ENCODE measurements at places on chromosomes 4 and X.

DNA sequence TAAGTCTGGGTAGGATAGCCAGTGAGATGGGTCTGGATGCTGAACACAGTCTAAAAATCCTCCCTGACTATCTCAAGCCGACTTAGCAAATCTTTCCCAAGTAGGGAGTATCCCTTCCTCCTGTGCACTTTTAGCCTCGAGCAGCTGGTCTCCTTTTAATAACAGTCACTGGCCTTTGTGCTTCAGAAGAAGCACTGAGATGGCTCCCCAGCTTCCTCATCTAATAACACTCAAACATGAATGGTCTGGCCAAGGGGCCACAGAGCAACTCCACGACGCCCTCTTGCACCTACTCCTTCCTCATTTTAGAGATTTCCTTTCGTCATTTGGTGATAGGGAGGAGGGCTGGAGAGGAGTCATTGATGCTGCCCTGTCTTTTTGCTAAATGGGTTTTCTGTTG is 78.8 kb upstream of the TMEM150C start:
- no peak for DNase-seq

GRCh38 chr4:37594099-37594498 is 92.1 kb downstream of the RELL1 start:
- DNase-seq, result no peak

DNA sequence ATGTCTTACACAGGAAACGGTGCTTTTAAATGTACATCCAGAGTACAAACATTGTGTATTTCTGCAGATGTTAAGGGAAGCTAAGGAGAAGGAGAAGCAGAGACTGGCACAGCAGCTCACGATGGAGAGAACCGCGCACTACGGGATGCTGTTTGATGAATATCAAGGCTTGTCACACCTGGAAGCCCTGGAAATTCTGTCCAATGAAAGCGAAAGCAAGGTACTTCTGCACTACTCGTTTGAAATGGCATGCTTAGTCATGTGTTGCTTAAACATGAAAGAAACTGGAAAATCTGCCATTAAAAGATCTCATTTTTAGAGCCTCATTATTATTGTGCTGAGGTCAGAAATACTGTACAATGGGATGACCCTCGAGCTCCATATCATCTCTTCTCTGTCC is 47.2 kb downstream of the FAM114A1 start:
- DNase-seq, result no peak

- DNase-seq, result no peak
Observed at GRCh38 chrX:103730796-103731493, 20.2 kb downstream of the TMEM31 start.

- DNase-seq, result no peak
Observed at GRCh38 chr4:26609391-26609790, 25.5 kb downstream of the TBC1D19 start.

- no peak for DNase-seq
Observed at GRCh38 chr4:184383497-184384055, 90.8 kb downstream of the IRF2 start.

GRCh38 chr4:47741200-47741599 is 96.7 kb downstream of the CORIN start:
- no peak for DNase-seq

DNA sequence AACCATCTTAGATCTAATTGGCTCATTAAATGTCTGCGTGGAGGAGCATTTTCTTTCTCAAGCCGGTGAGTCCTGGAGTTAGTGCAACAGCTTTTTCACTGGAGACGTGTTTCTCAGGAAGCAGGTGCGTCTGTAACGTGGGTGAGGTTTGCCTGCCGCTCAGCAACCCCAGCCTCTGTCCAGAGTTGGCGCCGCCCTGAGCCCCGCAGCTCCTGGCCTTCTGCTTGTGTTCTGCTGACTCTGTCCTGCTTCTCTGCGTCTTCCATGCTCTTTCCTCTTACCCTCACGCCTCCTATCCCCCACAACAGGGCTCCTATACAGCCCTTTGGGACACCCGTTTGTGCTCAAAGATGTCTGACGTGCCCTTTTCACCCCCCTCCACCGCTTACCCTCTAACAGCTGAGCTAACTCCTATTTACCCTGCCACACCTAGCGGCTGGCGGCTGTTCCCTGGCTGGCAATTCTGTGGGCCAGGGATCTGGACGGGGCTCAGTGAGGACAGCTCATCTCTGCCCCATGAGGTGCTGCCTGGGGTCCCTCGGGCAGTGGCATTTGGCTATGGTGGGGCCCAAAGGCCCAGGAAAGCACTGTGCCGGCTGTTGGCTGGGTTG is 18.8 kb downstream of the DOK7 start:
- no peak for DNase-seq

DNA sequence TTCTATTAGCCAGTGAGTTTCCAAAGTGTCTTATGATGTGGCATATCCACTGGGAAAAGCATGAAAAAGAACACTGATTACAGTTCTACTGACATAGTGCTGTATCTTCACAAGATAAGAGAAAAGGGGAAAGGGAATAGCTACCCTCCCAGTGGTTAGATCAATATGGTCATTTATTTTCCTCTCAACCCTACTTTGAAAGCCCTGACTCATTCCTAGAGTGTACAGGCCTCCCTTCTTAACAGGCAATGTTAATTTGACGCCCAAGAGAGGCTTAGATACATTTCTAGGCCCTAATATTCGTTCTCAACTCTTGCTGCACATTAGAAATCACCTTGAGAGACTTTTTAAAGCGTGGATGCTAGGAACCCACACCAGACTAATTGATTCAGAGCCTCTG is 20.4 kb upstream of the BRS3 start:
- DNase-seq, result no peak

- no peak for DNase-seq
Observed at GRCh38 chrX:136584545-136584944, 52.5 kb downstream of the VGLL1 start.

DNA sequence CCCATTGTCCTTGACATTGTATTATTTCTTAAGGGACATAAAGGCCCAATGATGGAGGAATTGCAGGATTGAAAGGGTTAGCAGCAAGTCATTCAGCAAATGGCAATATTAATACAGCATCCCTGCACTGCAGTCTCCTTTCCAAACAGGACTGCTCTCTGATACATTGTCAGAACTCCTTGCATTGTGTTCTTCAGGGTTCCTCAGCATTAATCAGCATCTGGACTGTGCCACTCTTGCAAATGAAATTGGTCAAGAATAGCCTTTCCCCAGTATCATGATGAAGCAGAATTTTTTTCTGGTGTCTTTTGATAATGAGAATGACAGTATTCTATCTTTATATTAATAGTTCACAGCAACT is 272.6 kb upstream of the HAND2 start:
- no peak for DNase-seq

DNA sequence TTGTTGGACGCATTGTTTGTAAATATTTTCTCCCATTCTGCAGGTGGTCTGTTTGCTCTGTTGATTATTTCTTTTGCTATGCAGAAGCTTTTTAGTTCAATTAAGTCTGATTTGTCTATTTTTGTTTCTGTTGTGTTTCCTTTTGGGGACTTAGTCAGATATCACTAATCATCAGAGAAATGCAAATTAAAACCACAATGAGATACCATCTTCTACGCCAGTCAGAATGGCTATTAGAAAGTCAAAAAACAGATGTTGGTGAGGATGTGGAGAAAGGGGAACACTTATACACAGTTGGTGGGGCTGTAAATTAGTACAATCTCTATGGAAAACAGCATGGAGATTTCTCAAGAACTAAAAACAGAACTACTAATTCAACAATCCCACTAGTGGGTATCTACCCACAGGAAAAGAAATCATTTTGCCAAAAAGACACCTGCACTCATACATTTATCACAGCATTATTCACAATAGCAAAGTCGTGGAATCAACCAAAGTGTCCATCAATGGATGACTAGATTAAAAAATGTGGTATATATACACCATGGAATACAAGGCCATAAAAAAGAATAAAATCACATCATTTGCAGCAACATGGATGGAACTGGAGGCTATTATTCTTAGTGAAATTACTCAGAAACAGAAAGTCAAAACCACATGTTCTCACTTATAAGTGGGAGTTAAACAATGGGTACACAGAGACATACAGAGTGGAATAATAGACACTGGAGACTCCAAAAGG is 8.1 kb downstream of the COQ2 start:
- no peak for DNase-seq

GRCh38 chr4:13543839-13544605 is at the start of gene NKX3-2:
Gene NKX3-2 (minus strand): TSS chr4:13544508. CDS start chr4:13544414, 94 bp downstream.
- DNase-seq, result no peak

- no peak for DNase-seq
Observed at GRCh38 chr4:76665153-76665552, 230.1 kb downstream of the SHROOM3 start.

DNA sequence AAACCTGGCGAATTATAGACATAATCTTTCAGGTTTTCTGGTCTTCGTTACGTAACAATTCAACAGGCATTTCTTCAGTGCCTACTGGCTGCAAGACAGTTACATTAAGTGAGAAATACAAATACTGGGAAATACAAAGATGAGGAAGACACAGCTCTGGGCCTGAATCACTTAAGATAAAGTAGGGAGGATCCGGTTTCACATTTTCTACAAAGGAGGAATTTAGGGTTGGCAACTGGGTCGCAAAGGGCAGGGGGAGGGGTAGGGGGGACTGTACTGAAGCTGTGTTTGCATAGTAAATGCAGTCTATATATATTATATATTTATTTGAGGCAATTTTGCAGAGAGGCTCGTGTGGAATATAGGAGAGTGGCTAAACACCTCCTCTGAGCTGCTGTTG is 107.4 kb downstream of the MAML3 start:
- no peak for DNase-seq

- no peak for DNase-seq
Observed at GRCh38 chr4:3107691-3108121, 33.2 kb downstream of the HTT start.

GRCh38 chrX:80317646-80318045 is 102.6 kb upstream of the TENT5D start:
- no peak for DNase-seq

- DNase-seq, result no peak
Observed at GRCh38 chrX:125757794-125758564, 408.1 kb downstream of the DCAF12L2 start.

- no peak for DNase-seq
Observed at GRCh38 chr4:156968479-156968984, 3.1 kb downstream of the PDGFC start.

DNA sequence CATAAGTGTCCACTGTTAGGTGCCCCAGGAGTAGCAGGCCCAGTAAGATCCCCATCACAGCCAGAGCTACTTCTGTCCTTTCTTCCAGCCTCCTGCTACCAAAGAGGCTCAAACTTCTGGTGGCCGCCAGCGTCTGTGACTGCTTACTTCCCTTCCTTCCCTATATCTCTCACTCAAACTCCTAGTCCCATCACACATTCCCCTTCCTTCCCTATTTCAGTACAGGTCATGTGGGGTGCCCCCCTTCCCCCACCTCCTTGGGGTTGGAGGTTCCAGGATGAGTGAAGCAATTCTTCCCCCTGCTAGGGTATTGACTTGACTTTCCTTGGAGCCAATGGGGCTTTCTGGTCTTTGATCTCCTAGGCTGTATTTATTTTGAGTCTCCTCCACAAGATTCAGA is at the start of gene VSIG4:
Gene VSIG4, minus strand, starts transcription at position 137 of the 400 bp plus-strand sequence. Its CDS starts 82 bp downstream, at position 55.
- DNase-seq, result no peak

- no peak for DNase-seq
Observed at GRCh38 chrX:39195156-39195555, 393.9 kb downstream of the MID1IP1 start.

GRCh38 chr4:113435893-113436292 is 325.6 kb downstream of the CAMK2D start:
- DNase-seq, result no peak

GRCh38 chr4:111992351-111993168 is 152.7 kb upstream of the FAM241A start:
- no peak for DNase-seq

DNA sequence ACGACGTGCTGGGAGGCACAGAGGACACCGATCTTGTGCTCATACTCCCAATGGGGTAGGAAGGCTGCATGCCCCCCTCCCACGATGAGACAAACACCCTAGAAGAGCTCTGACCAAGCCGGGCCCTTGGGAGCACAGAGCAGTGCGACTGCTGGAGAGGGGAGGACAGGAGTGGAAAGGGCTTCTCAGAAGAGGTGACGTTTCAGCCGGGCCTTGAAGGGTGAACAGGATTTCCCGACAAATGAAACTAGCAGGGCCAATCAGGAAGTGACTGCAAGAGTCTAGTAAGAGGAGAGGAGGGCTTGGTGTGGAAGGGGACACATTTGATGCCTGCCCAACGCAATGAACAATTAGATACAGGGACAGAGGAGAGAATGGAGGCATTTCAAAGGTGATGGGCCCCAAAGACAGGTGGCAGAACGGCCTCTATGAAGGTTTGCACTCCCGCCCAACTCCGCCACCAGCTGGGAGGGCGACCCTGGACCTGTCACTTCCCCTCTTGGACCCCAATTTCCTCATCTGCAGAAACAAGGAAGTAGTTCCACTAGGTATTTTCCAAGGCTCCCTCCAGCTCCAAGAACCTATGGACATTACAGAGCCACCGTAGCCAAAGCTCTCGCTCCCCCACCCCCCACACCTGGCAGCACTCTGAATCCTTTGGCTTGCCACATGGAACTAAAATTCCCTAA is 3.9 kb downstream of the HCFC1 start:
- DNase-seq, result no peak

- DNase-seq, result no peak
Observed at GRCh38 chr4:65911720-65912119, 241.4 kb upstream of the EPHA5 start.

- no peak for DNase-seq
Observed at GRCh38 chr4:119604266-119604665, 24.3 kb downstream of the PDE5A start.

DNA sequence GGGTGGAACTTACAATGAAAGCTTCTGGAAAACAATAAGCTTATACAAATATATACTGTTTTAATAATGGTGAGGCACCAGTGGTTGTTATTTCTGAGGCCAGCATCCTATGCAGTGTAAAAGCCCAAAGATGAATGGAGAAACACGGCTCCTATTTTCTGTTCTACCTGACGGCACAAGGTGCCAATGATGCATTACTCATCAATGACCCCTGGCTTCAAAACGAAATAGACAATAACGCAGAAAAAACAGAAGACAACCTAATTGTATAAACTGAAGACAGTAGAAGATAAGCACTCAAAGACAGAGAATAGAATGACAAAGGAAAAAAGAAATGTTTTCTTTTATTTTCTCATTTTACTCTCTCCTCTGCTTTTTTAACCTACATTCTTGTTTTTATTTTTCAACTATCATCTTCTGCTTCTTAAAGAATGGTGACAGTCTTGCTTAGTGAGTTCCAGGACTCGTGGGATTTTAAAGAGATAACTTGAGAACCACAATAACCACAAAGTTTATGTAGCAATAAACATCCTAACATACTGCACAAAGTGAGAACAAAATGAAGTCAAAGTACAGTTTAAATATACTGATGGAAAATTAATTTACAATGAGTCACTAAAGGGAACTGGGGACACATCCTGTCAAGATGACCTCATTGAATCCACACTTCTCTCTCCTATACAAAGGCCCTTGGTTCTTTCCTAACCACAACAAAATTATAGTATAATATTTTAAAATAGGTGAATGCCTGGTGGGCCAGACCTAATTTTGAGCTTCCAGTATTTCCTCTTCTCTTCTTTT is 169.8 kb downstream of the BTC start:
- DNase-seq, result no peak

GRCh38 chr4:38950159-38950558 is 82.0 kb downstream of the TMEM156 start:
- DNase-seq, result no peak

Measured in effector CD8-positive, alpha-beta T cell (primary cell).